ENCODE measurements at places on chromosomes 3 and 15. TPM values are rescaled to one million over a fixed set of nuclear protein-coding genes. Genes with fewer than 3 reads are reported as not detected.

GRCh38 chr3:57918123-57918837, 89.9 kb upstream of the FLNB start:
- no peak for DNase-seq

- no peak for DNase-seq
Observed at GRCh38 chr15:95304151-95304946, 1026.2 kb upstream of the NR2F2 start.

GRCh38 chr3:149860881-149861280, 47.9 kb downstream of the RNF13 start:
- DNase-seq, result no peak

DNA sequence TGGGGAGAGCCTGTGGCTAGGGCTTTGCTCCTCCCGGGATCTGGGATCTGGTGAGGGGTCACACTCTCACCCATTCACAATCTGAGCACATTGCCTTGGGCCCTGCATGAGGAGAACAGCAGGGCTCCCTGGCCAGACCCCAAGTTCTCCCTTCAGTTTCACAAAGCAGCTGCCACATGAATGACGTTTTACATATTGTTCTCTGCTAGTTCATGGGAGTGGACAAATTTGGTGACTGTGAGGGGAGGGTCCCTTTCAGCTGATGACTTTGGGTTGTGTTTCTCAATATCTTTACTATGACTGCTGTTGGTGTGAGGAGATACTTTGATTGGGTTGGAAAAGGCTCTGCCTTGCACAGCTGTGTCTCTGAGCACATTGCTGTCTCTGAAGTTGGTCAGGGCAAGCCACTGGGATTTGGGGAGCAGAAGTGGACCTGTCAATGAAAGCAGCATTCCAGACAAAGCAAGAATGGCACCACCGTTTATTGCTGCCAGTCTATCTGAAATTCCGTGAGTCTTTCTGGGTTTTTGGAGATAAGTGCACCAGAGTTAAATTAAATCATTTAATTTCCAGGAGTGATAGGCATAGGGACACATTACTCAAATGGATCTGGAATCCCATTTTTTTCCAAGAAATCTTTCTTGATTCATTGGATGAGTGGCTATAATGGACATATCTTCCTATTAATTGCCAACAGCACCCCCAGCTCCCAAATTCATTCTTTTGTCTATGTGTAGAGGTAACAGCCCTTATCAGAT, 10.3 kb downstream of the TIMP4 start:
- peak; percentile 65 for DNase-seq

GRCh38 chr15:71225851-71226250, 110.6 kb downstream of the THSD4 start:
- DNase-seq, result no peak

DNA sequence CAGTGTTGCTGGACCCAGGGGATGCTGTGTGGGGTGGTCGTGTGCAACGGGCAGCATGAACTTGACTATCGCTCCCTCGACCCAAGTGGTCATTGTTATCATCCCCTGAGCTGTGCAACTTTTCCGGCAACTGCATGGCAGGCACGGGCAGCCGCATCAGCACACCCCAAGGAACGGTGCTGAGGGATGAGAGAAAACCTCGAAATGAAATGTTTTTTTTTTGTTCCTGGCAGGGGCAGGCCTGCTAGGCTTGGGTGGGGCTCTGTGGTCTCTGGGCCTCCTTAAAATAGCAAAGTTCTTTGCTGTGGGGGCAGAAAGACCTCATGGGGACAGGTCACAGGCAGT, 51.4 kb downstream of the CORO2B start:
- no peak for DNase-seq

DNA sequence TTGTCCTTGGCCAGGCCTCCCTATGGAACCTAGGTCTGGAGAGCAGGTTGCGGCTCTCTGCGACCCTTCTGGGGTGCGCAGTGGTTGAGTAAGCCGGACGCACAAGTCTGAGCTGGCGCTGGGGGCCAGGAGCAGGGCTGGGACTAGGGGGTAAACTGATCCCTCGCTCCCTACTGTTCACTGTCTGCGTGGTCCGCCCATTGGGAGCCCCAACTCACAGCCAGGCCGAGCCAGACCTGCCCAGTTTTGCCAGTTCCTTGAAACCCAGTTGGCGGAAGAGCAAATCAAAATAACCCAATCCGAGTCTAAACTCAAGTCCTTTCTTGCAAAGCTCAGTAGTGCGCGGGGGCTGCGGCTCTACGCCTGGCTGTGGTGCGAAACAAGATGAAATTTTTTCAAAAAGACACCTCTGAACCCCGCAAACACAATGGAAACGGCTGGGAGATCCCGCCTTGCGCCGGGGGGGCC, 17.5 kb downstream of the RGMA start:
- no peak for DNase-seq

Gene DNAJB8
- total RNA-seq, result not detected

Measured in Right ventricle myocardium superior (tissue), 1 donor.